ENCODE measurements at places on chromosomes 2 and 18.

- DNase-seq = no peak
Measured at GRCh38 chr2:5315512-5315911, 376.7 kb upstream of the SOX11 start.

GRCh38 chr18:3219631-3220335 is at the start of gene MYOM1:
MYOM1 (minus strand) TSS chr18:3219968; CDS start chr18:3215223, 4,745 bp downstream.
- DNase-seq = no peak

DNA sequence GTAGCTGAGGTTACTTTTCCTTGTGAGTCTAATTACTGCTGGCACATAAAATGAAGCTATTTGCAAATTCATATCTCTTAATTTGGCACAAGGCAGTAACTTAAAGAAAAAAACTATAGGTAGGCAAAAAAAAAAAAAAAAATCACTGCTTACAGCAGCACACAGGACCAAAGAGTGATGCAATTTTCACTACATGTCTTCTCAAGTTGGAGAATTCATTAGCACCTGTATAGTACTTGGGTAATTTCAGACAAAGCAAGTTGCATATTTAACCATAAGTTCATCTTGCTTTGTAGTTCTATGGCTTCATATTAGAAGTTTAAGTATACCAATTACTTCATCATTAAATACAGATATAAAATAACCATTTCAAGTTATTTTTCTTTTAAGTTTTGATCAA is 33.7 kb upstream of the RBBP8 start:
- DNase-seq = no peak

DNA sequence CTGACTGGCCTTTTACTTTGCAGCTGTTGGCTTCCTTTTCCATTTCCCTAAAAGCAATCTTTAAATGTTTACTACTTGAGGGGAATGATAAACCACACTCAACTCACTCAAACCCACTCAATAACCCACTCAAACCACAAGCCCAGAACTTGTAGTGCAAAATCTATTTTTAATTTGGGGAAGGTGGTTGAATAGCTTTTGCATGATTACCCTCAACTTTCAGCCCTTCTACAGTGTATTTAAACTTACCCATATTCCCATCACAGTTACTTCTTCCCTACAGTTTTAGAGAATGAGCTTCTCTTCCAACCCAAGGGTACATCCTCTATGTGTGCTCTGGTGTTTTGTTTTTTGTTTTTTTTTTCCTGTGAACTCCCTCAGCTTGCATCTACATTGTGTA is 636.1 kb downstream of the TDRD15 start:
- DNase-seq = no peak

DNA sequence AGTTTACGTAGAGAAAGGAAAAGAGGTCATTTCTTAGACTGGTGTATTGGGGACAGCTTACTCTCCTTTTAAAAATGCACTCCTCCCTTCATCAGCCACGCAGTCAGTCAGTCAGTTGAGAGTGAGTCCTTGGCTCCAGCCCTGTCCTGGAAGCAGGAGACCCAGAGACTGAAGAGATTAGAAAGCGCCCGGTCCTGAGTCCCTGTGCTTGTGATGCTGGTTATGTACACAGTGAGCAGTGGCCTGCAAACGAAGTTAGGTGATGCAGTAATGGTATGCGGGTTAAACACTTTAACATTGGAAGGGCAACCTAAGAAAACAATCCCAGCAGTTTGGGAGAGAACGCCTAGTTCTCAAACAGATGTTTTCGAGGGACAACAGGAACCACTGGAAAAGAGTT is 6.3 kb upstream of the ASB1 start:
- DNase-seq = no peak

- peak; percentile 82 for DNase-seq
Measured at GRCh38 chr18:76621226-76621625, 126.2 kb upstream of the ZNF516 start.

GRCh38 chr2:42924418-42924886 is 132.1 kb upstream of the HAAO start:
- DNase-seq = no peak

- no peak for DNase-seq
Measured at GRCh38 chr18:2656237-2656980, 883 bp downstream of the SMCHD1 start.

DNA sequence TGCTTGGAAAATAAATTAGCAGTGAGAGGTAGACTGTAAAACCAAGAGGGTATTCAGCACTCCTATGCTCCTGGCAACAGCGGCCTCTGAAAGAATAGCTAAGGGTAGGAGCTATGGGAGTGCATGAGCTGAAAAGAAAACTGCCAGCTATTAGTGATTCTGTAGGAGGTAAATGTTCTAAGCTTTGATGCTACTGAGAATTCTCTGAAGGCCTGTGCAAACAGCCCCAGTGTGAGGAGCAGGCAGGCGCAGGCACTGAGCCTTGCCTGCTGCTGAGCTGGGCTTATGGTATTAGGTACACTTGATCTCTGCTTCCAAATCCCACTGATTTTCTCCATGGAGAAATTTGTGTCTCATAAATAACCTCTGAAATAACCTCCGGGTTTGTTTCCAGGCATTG is 86.7 kb downstream of the NYAP2 start:
- DNase-seq = no peak

DNA sequence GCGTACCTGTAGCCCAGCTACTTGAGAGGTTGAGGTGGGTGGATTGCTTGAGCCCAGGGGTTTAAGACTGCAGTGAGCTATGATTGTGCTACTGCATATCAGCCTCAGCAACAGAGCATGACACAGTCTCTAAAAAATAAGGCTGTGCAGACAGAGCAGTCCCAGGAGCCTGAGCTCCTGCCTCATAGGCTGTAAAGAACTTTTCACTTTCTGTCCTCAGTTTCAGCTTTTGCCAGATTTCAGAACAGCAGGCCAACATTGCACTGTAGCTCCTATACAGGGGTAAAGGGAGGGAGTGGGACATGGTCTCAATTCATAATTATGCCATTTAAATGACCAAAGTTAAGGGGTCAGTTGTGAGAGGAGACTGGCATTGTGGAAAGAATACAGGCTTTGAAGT is 150.6 kb downstream of the GALNT1 start:
- no peak for DNase-seq

DNA sequence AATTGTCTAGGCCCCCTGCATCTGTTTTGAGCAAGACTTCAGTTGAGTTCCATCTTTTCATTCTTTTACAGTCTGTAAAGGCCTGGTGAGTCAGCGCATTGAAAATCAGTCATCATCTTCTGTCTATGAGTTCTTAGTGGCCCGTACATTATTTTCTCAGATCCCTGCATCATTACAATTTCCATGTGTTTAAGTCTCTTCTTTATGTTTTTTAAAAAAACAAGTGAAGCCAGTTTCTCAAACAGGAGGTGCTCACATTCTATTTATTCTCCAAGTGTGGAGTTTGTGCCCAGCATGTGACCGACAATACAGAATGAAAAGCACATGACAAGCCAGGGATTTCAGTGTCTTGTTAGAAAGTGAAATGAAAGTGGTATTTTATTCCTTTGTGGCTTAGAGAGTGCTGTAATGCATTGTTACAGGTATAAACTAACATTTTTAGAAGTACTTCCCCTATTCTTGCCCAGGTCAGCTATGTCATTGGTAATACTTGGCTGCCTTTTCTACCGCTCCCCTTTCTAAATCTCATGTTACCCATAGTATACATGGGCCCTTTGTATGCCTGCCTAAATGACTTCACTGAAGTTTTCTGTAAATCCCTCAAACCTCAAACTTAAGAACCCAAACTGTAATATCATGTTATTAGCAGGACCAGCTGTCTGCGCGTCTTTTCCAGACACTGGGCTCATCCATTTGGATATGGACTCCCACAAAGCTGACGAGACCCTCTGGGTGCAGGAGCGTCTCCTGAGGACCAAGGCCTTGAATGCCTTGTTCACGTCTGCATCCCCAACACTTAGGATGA is 67.6 kb downstream of the FEZ2 start:
- no peak for DNase-seq

- no peak for DNase-seq
Measured at GRCh38 chr18:48993586-48993985, 42.8 kb upstream of the SMAD7 start.

GRCh38 chr2:25897506-25897905 is 19.2 kb upstream of the ASXL2 start:
- DNase-seq = no peak

GRCh38 chr2:236354056-236354940 is 90.1 kb upstream of the ASB18 start:
- no peak for DNase-seq

Data from NCI-H510A treated with DMSO at 0.1 percent for 48 hours (cell line).